ENCODE measurements at places on chromosomes 2 and 18.

DNA sequence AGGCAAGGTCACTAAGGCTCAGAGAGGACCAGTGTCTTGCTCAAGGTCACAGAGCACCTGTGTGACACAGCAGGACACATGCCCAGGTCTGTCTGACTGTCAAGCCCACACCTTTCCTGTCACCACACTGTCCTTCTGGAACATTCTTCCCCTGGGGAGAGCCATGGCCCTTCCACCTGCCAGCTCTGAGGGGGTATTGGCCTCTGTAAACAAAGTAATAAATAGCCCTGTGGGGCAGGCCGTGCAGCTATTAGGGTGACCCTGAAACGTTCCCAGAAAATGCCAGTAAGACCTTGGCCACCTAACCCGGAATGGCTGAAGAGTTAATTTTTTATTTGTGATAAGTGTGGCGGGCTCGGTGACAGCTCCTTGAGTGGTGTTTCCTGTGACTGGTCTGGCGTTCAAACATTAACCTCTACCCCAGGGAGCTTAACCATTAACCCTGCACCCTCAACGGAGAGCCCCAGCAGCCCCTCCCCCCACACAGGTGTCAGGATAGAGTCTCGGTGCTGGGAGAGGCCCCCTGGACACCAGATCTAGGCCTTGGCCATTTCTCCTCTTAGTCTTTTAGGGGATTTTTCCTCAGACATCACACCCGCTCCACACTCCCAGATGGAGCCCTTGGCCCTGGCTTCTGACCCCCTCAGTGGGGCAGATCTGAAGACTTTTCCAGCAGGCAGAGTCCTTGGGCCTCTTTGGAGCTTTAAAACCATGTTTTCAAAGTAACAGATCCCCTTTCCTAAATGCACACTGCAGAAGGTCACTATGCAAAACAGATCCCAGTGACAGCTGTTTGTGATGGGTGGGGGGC is 36.6 kb downstream of the SCTR start:
- DNase-seq: no peak

GRCh38 chr2:105290981-105291660 is 38.4 kb downstream of the TGFBRAP1 start:
- DNase-seq: no peak

GRCh38 chr2:44655401-44655864 is 286.1 kb upstream of the SIX3 start:
- DNase-seq: no peak

DNA sequence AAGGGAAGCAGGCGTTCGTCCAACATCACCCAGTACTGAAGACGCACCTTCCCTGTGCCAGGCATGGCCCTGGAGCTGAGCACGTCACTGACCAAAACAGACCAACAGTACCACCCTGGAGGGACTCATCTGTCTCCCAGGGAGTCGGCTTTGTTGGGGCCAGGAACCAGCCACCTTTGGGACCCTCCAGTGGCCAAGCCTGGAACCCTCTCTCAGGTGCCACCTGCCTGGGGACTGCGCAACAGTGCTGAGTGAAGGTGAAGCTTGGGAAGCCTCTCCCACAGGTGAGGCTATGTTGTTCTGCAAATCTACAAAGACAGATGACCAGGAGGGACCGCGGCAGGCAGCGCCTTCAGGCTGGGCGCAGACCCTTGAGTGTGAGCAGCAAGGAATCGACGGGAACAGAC is 91.4 kb upstream of the OTOS start:
- DNase-seq: no peak

DNA sequence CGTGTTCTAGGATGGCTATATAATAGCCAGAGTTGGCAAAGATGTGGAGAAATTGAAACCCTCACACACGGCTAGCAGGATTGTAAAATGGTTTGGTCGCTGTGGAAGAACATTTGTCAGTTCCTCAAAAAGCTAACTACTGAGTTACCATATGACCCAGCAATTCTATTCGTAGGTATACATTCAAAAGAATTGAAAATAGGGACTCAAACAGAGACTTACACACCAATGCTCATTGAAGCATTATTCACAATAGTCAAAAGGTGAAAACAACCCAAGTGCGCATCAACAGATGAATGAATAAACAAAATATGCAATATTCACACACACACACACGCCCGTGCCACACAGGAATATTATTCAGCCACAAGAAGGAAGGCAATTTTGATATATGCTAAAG is 98.7 kb downstream of the PLA2R1 start:
- no peak for DNase-seq

GRCh38 chr2:192675681-192676080 is 480.9 kb upstream of the TMEFF2 start:
- no peak for DNase-seq

- no peak for DNase-seq
Measured at GRCh38 chr2:42007551-42007950, 40.3 kb upstream of the PKDCC start.

DNA sequence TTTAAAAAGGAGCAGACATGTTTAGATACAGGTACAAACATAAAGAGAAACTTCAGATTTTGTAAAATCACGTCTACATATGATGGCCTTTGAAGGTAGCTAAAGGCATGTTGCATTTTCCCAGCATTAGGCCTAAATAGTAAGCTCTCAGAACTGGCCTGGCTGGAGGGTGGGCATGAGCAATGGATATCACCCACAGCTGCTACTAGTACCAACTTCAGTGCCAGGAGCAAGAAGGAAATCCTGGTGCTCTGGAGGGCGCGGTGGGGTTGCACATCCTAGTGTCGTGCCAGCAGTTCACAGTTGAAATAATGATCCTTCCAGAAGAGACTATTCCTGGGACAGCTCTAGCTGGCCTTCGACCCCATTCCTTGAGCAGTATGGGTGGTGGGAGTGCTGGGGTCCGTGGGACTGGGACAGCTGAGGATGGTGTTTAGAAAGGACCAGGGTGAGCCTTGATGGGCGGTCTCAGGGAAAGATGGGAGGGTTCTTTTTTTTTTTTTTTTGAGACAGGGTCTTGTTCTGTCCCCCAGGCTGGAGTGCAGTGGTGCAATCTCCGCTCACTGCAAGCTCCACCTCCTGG is 4.9 kb downstream of the DES start:
- no peak for DNase-seq

DNA sequence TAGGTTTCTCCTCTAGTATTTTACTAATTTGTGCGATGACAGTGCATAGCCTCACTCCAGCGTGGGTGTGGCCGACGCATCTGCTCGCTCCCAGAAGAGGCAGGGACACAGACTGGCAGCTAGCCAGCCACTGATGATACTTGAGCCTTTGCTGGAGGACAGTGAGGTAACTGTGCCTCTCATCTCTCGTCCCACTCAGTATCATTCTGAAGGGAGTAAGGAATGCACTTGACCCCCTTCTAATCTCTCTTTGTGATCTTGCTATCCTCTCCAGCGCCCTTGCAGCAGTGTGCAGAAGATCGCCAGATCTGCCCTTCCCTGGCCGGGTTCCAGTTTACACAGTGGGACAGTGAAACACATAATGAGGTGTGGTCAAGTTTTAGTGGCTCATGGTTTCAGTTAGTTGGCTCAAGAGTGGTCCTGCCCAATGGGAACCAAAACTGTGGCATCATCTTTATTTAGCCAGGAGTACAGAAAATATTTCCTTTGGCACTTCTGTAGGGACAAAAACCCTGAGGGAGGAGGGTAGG is 17.5 kb downstream of the NCAPH start:
- no peak for DNase-seq

- DNase-seq: no peak
Measured at GRCh38 chr2:109109342-109109741, 19.7 kb upstream of the SH3RF3 start.

DNA sequence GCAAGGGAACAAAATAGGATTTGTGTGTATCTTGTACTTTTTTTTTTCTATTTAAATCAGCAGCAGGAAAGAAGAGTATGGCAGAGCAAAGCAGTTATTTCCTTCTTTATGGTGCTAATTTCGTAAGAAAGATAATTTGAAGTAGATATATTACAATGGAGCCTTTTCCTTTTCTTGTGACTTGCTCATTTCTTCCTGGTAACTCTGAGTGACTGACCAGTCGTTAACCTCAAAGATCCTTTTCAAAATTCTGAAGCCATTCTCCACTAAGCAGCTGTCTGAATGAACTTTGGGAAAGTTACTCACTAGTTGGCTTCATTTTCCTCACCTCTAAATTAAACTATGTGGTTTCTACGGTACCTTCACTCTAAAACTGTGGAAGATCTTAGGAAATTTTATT is 24.6 kb downstream of the AFTPH start:
- DNase-seq: no peak

DNA sequence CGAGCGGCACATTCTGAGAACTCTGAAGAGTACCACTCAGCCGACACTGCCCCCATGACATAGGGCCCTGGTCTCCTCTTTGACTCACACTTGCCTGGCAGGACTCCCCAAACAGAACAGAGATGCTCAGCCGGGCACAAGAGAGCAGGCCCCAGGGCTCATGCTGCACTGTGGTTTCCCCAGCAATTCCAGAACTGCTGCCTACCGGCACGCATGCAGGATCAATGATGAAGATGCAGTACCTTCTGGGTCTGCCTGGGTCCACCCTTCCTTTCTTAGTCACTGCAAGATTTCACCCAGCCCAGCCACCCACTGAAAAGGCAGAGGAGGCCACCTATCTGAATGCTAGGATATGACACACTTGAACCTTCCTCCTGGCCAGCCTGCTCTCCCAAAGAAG is 49.4 kb downstream of the BCL11A start:
- no peak for DNase-seq

- no peak for DNase-seq
Measured at GRCh38 chr2:10599921-10600320, 89.9 kb downstream of the NOL10 start.

DNA sequence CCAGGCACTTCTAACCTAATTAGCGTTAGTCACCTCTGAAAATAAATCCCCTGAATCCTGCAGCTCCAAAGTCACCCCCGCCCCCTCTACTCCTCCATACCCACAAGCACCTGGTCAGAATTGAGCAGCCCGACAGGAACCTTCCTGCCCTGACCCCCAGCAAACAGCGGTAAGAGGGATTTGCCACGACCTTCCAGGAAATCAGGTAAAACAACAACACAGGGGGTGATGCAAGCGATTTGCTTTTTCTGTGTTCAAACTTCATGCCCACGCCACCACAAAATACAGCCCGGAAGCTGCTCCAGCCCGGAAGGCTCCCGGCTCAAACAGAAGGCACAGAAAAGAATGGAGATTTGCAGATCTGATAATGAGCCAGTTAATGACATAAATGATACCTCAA is 367.1 kb downstream of the GPD2 start:
- no peak for DNase-seq

- no peak for DNase-seq
Measured at GRCh38 chr18:26941584-26941983, 76.1 kb upstream of the AQP4 start.

GRCh38 chr18:40079786-40080185 is 1875.2 kb upstream of the PIK3C3 start:
- DNase-seq: no peak

DNA sequence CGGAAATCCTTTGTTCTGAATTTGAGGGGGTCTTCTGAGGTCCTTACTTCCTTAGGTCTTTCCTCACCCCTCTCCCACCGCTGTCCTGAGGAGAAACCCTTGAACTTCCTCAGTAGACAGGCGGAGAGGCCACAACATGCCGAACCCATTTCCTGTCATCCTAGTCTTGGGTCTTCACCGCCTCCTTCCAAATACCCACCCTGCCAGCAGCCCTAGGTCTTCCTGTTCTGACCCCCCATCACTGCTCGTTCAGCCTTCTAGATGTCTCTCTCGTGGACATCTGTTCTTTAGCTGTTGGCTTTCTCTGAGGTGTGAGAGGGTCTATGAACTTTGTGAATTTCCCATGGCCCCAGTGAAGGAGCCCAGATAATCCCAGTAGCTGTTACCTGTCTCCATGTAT is 27.2 kb upstream of the CYP27A1 start:
- no peak for DNase-seq

DNA sequence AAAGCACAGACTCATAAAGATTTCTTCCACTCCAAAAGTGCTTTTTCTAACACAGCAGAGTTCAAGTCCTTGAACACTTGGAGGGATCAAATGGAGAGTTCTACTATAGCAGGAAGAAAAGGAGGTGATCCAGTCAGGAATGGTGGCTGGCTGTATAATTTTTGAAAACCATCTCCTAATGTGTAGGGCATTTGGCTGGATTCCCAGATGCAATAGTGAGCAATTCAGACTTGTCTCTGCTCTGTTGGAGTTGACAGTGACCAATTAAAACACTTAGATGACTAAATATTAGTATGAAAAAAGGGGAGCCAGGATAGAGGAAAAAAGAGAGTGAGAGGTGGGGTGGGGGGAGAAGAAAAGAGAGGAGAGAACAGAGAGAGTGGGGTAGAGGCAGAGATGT is 5.3 kb upstream of the G6PC2 start:
- no peak for DNase-seq

- no peak for DNase-seq
Measured at GRCh38 chr18:10838553-10838952, 310.8 kb downstream of the PIEZO2 start.
